Stimulated activated CD4-positive, alpha-beta T cell treated with anti-CD3 and anti-CD28 coated beads, Interleukin-15, amount 100 ng/mL, for 1 hour (primary cell): ENCODE measurements at places on chromosomes 5 and 9.
A peak's percentile ranks its signal among the peaks of the same experiment; 100 is the strongest.

DNA sequence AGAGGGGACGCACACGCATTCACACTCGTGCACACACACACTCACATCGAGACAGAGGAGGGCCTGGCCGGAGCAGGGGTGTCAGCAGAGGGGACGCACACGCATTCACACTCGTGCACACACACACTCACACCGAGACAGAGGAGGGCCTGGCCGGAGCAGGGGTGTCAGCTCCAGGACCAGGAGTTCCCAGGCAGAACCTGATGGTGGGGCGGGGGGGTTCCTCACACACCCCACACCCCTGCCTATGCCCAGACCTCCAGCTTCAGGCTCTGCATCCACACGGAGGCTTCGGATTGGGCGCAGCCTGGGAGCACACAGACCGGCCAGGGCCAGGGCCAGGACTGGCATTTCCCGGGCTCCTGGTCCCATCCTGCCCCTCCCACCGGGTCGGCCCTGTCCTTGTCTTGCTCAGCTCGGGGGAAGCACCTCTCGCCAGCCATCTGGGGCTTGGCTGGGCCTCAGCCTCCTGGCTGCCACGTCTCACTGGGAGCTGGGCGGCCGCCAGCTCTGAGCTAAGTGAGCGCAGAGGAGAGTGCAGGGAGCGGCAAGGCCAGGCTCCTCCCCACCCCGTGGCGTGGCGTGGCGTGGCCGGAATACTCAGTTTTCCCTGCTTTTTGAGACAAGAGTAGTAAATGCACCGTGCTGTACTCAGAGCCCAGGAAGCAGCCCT, 31.3 kb downstream of the ADAMTS2 start:
- no peak for DNase-seq

DNA sequence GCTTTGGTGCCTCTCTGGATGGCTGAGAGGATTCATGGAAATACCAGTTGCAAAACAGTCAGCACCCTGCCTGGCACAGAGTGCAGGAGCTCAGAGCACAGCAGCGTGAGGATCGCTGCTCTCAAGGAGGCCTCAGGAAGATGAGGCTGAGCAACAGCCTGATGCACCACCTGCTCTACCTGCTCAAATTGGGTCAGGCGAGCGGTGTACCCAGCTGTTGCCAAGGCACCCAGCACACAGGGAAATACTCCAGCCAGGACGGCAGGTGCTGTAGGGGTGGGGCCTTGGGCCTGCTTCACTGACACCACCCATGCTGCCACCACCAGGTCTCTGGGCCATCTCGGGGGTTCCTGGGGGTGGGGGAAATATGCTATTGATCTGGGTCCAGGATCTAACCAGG, 4.3 kb downstream of the EEIG1 start:
- DNase-seq = no peak

- DNase-seq = no peak
Observed at GRCh38 chr5:133326361-133326760, 274.5 kb downstream of the HSPA4 start.

DNA sequence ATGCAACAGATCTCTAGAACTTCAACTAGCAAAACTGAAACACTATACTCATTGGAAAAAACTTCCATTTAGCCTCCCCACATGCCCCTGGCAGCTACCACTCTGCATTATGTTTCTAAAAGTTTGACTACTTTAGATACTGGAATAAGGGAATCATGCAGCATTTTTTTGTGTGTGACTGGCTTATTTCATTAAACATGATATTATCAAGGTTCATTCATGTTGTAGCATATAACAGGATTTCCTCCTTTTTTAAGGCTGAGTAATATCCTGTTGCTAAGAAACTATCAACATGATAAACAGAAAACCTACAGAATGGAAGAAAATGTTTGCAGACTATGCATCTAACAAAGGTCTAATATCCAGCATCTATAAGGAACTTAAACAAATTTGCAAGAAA, 597.9 kb downstream of the DMRTA1 start:
- no peak for DNase-seq

- DNase-seq = no peak
Observed at GRCh38 chr9:36492865-36493264, 79.8 kb upstream of the MELK start.

DNA sequence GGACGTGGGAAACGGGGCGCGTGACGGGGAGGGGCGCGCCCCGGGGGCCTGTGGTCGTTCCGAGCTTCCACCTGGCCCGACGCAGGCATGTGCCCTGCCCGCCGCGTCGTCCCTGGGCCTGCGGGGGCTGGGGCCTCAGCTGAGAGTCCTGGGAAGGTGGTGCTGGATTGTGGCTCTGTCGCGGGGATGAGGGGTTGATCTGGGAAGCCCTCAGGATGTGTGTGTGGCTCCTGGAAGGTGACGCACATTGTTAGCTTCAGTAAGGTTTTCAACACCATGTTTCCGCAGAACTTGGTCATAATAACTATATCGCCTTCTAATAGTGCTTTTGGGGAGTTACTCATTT, 589.1 kb downstream of the MTRR start:
- DNase-seq = no peak

DNA sequence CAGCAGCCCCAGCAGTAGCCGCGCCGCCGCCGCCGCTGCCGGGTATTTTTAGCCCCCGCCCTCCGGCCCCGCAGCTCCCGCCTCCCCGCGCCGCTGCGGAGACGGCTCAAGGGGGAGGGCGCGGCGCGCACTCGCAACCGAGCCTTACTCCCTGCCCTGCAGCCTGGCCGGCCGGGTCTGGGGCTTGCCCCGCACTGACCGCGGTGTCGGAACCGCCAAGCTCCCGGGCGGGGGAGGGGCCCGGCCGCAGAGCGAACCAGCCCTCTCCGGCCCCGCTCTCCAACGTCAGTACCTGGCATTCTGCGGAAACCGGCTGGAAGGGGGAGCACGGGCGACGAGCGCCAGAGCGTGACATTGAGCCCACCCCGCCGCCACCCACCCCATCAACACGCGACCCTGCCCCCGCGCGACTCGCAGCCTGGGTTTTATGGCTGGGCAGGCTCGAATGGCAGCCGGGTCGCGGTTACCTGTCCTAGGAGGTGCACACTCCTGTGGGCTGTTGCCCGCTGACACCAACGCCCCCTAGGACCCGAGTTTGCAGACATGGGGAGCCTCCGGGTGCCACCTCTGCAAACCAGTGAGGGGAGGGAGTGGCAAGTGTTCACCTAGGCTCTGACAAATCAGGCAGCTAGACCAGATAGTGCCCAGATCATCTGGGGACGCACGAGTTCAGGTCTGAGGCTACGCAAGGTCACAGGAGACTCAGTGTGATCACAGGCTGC, at the start of gene ACSL6:
Gene ACSL6 (minus strand): TSS at position 37 of the 722 bp plus-strand sequence. CDS start 105 bp downstream, outside the sequence.
- peak; percentile 28 for DNase-seq

GRCh38 chr5:106417163-106417562, 1253.6 kb downstream of the EFNA5 start:
- no peak for DNase-seq

GRCh38 chr9:127112056-127112455, 10.4 kb downstream of the ANGPTL2 start:
- DNase-seq = no peak

DNA sequence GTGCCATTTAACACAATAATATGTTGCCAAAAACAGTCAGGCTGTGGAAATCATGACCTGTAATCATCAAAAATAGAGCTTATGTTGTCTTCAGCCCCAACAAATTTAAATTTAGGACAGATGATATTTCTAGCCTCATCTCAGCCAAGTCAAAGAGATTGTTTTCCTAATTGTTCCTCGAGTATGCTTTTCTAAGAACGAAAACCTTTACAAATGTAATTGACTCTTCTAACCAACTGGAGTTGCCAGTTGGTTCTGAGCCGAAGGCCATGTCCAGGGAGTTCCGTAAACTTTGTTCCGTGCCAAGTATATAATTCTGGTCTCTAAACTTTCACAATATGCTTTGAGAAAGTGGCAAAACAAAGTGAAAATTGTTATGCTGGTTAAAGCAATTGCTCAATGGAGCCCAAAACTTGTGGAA, 160.8 kb downstream of the CEMIP2 start:
- no peak for DNase-seq

GRCh38 chr5:179226696-179227095, 118.6 kb downstream of the ADAMTS2 start:
- no peak for DNase-seq

DNA sequence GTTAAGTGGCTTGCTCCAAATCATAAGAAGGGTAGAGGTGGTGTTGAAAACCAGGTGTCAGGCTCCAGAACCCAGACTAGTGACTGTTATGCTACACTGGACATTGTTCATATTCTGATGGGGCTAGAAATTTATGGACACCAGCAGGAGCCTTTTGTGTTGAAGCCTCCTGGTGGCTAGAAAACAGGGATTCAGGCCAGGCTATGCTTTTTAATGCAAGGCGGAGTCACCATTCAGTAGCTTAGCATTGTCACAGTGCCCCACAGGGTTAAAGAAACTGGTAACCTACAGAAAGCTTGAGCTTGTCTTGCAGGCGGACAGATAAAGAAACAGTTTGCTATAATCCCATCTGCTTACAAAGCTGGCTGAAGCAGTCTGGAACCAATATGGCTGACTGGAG, 23.0 kb upstream of the GOLM1 start:
- no peak for DNase-seq

- DNase-seq = no peak
Observed at GRCh38 chr9:69987457-69987856, 56.2 kb upstream of the MAMDC2 start.

DNA sequence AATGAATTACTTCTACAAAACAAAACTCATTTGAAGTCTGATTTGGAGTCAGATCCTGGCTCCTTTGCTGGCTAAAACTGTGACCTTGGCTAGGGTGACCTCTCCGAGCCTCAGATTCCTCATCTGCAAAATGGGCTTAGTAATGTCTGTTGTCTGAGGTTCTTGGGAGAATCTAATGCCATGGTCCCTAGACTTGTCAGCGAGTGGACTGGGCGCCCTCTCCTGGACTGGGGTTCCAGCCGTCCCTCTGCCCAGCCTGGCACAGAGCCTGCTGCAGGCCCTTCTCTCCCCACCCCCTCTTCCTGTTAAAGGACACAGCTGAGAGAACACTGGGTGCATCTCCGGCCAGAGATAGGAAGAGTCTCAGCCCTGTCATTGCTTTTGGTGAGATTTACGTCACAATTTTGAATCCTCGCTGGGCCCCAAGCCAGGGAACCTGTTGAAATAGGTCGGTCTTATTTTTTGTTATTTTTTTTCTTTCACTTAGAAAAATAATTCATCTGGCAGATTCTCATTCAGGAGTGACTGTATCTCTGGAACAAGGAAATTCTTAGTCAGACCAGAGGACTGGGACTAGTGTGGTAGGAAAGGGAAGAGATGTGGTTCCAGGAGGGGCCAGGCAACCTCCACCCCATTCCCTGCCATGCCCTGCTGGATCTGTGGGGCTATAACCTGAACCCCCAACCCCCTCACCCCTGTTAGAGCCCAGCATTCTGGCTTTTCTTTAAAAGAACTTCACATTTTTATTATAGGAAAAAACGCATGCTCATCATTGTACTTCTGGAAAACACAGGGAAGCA, 48.2 kb upstream of the RPL26L1 start:
- DNase-seq = no peak

DNA sequence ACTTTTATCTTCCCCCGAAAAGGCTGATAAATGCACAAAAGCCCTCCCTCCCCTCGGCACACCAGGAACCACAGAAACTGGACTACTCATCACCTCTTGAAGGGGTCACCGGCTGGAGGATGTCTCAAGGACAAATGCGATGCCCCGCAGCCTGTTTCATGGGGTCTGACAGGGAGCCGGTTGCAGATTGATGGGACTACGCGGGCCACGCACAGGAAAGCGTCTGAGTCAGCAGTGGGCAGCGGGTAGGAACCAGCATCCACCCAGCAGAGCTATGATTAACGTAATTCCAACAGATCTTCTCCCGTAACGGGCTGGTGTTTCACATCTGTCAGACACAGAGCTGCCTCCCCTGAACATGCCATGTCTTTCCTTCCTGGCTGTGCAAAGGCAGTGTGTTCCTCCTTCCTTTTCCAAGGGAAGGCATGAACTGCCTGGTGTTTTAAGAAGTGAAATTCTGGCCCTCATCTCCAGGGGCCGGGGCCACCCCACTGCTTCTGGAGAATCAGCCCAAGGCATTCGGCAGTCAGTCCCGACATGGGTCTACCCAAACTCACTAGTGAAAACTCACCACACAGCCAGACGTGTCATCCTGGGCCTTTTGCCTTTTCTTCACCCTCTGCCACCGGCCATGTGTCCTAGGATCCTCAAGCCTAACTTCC, 144.4 kb upstream of the PHYKPL start:
- no peak for DNase-seq

GRCh38 chr9:114709636-114710035, 27.6 kb upstream of the TEX48 start:
- no peak for DNase-seq

- DNase-seq = no peak
Observed at GRCh38 chr9:9924376-9924775, 688.4 kb downstream of the PTPRD start.

- DNase-seq = no peak
Observed at GRCh38 chr9:36450110-36450732, 50.2 kb upstream of the RNF38 start.

DNA sequence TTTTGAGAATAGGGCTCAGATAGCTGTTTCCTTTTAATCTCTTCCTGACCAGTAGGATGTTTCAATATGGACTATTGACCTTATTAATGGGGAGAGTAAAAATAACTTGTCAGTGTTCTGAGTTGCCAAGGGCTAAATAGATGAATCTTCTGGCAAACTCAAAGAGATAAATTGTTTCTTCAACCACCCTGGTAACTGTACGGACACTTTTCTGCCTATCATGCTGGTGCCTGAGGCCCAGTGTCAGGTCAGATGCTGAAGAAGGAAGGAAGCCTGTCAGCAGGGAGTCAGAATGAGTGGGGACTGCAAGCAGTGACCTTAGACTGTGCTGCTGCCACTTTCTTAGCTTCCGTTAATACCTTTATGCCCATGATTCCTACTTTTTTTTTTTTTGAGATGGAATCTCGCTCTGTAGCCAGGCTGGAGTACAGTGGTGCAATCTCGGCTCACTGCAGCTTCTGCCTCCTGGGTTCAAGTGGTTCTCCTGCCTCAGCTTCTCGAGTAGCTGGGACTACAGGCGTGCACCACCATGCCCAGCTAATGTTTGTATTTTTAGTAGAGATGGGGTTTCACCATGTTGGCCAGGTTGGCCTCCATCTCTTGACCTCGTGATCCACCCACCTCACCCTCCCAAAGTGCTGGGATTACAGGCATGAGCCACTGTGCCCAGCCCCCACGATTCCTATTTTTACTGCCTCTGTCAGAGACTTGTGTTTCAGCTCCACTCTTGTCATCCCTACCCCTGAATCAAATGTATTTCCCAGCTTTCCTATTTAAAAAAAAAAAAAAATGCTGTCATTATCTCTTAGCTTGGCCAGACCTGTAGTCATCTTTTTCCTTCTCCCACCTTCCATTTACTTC, 33.7 kb downstream of the TGFBR1 start:
- DNase-seq = no peak
